ENCODE measurements at places on chromosomes 2 and 18.
A peak's percentile ranks its signal among the peaks of the same experiment; 100 is the strongest.

- no peak for DNase-seq
These were observed 105.1 kb upstream of the RGPD4 start for GRCh38 chr2:107721586-107721985.

DNA sequence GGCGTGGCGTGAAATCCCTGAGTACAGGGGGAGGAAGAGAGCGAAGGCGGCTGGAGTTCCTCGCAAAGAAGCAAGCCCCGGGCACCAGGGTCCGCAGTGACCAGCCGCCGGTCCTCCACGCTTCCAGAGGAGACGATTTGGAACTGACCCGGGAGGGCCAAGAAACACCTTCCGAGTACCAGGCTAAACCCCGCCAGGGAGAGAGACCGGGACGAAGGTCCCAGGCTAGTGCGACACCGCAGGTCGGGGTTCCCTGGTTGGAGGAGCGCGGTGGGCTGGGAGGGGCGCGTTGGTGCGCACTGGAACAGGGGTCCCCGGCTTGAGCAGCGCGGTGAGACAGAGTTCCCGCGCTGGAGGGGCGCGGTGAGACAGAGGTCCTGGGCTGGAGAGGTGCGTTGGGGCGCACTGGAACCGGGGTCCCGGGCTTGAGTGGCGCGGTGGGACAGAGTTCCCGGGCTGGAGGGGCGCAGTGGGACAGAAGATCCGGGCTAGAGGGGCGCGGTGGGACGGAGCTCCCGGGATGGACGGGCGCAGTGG is 901 bp downstream of the WDFY1 start:
- peak; percentile 10 for DNase-seq

GRCh38 chr2:231781798-231782726 is 980 bp upstream of the PDE6D start:
- no peak for DNase-seq

DNA sequence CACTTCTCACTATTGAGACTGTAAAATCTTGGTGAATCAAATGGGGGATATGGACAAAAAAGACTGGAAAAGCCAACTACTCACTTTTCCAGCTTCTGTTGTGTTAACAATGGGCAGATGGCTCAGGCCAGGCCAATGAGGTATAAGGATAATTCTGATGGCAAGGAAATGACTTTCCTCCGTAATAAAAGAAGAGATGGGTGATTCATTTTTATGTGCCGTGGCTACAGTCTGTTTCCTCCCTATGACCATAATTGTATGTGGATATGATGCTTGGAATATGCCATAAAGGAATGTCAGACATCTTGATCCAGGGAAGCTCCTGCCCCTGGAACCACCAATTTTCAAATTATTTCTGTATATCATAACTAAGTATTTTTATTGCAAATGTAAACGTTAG is 406.8 kb downstream of the CCDC85A start:
- no peak for DNase-seq

DNA sequence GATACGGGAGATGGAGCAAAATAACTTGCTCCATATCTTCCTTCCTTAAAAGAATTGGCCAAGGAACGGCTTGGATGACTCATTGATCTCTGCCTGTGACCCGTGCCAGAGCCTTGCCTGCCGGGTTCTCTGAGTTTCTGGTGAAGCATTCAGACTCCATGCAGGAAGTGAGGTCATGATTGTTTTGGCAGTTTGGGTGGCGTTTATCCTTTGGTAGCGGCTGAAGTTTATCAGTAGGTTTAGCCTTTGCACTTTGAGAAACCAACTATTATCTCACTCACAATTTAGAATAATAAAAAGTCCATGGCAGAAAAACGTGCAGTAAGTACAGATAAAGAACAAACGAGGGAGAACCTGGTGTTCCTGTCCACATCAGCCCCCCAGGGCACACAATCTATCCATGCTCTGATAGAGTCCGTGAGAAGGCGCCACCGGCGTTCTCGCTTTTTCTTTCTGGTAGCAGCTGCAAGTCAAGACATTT is 15.0 kb upstream of the CTAGE1 start:
- DNase-seq: no peak

- peak; percentile 30 for DNase-seq
These were observed 136.8 kb downstream of the NEDD4L start for GRCh38 chr18:58180738-58181353.

DNA sequence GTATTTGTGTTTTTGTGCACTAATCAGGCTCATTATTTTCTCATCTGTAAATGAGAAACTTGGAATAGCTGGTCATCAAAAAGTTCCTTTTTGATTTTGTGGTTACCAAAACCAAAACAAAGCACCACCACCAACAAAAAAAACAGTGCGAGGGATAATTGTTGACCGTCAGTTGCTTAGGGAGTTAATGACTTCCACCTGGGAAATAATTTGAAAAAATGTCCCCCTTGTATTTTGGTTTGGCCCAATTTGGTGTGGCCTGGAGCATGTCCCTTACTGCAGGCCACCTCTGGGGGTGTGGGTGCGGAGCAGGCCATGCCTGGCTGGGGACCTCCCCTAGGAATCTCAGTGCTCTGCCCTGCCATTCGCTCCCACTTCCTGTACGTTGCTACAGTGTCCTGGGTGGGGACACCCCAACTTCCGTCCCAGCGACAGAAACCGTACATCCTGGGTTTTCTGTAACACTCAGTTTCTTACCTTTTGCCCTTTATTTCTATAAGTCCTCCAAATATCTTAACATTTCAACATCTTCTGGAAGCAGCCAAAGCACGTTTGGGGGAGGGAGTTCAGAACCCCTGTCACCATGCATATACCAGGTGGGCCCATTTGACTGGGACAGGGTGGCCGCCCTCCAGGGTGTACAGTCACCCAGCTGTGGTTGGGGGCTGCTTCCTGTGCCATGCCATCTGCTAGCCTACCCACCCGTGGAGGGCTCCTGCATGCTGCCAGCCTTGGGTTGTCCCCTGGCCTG is 31.3 kb downstream of the NCK2 start:
- DNase-seq: no peak

DNA sequence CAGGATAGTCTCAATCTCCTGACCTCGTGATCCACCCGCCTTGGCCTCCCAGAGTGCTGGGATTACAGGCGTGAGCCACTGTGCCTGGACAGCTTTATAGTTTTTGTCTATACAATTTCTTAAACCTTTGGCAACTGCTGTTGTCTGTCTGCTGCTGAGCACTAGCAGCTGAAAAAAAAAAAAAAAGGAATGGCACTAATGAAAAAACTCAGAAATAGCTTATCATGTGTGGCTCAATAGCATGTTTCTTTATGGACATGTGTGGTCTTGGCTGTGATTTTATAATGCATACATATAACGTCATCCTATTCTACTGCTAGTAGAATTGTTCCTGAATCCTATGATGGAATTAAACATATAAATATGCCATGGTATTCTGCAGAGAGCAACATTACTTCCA is 231.2 kb downstream of the TPGS2 start:
- DNase-seq: no peak

- no peak for DNase-seq
These were observed 723.1 kb downstream of the TMEM182 start for GRCh38 chr2:103484906-103485305.

Measured in stimulated activated CD4-positive, alpha-beta T cell treated with anti-CD3 and anti-CD28 coated beads, Interleukin-15, amount 100 ng/mL, for 1 hour (primary cell).